ENCODE measurements at places on chromosomes 16 and 17.

DNA sequence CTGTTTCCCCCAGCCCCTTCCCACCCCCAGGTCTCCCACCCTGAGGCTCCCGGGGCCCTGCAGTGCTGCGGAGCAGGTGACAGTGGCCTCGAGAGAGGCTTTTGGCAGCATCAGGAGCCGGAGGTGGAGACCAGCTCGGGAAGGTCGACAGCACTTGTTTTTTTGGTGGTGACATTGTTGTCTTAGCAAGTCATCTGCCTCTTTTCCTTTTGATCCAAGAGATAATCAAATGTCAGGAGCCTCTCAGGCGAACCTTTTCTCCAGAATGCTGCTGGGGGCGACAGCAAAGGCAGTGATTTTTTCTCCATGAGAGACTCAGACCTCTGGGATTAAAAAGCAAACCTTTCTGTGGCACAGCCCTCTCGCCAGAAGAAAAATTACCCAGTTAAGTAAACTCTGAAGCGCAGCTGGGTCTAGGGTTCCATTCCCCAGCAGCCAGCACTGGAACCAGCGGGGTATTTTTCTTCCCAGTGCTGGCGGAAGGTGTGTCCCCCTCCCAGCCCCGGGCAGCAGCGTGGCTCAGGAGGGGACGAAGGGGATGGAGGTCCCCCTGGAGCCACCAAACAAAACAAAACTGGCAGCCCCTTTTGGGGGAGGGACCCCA lies 37.2 kb downstream of the GRIN2C start:
- no peak for DNase-seq

GRCh38 chr17:83079352-83079747 lies at the start of gene METRNL:
Gene METRNL, plus strand, starts transcription at chr17:83079609. Its CDS starts 207 bp downstream, at chr17:83079816.
- DNase-seq, result peak; percentile 99

DNA sequence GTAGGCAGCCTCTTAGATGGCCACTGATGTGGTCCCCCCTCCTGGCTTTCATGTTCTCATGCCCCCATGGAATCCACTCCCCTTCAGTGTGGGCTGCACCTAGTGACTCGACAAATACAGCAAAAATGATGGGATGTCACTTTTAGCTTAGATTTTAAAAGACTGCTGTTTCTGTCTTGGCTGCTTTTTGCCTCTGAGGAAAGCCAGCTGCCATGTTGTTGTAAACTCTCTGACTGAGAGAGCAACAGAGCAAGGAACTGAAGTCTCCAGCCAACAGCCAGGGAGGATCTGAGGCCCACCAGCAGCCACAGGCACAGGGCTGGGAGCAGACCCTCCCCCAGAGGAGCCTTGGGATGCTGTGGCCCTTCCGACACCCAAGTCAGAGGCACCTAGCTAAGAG lies 60.6 kb upstream of the MARCHF10 start:
- no peak for DNase-seq

DNA sequence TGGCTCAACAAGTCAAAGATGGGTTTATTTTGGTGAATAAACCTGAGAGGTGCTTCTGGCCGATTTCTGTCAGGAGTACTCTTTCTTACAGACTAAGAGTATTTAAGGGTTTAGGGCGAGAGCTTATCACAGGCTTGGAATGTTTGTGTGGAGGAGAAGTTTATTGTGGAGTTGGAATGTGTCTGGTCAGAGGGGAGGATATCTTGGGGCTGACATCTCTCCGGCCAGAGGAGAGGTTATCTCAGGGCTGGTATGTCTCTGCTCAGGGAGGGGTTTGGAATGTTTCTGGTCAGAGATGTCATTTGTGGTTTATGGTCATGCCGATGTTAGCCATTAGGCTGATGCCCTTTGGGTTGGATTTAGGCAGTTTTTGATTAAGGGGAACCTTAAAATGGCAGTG lies 236.4 kb upstream of the EEF2KMT start:
- DNase-seq, result no peak
